ENCODE measurements at places on chromosomes 2 and 18.

- no peak for DNase-seq
Measured at GRCh38 chr2:236143811-236144210, 24.4 kb downstream of the GBX2 start.

DNA sequence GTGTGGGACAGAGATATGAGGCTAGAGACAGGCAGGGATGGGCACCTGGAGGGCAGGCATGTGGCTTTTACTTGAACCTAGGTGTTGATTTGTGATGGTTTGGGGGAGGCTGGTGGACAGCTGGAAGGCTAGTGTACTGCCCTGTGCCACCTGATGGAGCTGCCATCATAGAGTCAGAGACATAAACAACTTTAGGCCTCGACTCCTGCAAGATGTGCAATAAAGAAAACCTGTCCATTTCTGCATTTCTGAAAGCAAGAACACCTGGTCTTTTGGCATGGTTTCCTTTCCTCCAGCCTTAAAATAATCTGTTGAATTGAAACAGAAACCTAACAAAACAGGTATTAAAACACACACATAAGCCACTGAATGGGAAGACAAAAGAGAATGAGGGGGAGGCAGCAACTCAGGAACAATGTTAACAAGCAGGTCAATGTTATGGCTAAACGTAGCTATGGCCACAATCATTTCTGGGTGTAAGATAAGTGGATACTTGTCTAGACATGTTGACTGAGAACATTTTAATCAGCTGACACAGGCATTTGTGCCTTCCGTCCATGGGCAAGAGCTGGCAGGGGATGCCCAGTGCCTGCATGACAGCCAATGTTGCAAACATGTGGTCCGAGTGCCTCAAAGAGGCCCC, 87.8 kb downstream of the KCTD1 start:
- DNase-seq: peak; percentile 80

- DNase-seq: no peak
Measured at GRCh38 chr2:32250290-32250689, 14.4 kb downstream of the NLRC4 start.

GRCh38 chr18:11864471-11864870, 13.3 kb downstream of the CHMP1B start:
- no peak for DNase-seq

- DNase-seq: no peak
Measured at GRCh38 chr2:2170189-2170588, 160.9 kb downstream of the MYT1L start.

GRCh38 chr2:101788995-101789970, 91.8 kb downstream of the MAP4K4 start:
- no peak for DNase-seq

DNA sequence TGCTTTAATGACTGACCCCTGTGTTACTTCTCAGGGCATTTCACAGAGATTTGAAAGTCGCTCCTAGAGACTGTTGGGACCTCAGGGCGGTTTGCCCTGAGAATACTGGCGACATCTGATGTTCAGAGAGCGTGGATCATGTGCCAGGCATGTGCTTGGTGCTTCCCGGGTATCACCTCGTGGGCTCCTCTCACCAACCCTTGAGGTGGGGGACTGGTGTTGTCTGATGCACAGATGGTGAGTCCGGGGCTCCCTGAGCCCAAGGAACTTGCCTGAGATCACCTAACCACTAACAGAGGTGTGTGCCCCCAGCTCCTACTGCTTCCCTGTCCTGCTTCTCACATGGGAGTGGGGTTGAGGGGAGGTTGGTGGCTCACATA, 16.2 kb downstream of the ATOH8 start:
- no peak for DNase-seq

DNA sequence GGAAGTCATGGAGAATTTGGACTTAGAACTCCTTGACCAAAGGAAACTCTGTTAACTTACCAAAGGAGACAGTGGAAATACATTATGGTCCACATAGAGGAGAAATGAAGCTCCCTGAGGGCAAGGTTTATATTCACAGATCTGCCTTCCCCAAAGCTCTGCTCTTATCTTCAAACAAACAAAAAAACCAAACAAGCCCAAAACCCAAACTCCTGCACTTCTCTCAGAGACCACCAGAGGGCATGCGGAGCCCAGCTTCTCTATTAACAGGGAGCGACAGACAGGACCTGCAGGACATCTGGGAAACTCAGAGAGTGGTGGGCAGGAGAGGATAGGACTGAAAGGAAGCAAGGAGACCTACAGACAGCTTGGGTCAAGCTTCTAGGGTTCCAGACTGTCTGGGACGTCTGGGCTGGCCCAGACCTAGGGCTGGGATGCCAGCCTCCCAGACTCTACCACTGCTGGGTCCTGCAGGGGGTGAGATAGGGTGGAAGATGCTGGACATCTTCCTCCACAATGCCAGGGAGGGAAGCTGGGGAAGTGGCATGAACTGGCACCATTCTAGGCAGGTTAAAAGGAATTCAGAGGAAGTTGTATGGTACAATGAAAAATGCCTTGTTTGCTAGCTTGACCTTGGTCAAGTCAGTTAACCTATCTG, 4.0 kb upstream of the WNT10A start:
- DNase-seq: peak; percentile 77

DNA sequence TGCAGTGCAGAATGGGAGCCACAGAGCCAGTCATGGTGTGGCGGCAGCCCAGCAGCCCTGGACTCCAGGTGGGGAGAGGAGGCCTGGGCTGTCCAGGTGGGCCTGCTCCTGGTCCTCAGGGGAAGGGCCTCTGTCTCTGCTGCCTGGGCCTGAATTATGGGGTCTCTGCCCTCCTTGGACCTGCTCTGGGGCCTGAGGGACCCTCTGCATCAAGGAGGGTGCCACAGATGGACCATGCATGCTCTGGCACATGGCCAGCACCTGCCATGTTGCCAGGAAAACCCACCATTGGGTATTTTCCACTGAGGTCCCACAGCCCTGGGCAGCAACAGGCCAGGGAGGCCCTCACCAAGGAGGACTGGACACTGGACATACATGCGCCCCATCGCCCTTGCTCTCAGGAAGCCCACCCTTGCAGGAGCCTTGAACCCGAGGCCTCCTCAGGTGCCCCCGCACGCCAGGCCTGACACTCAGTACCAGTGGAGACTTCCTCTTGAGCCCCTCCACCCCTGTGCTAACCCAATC, 107.1 kb downstream of the NDUFA10 start:
- no peak for DNase-seq

DNA sequence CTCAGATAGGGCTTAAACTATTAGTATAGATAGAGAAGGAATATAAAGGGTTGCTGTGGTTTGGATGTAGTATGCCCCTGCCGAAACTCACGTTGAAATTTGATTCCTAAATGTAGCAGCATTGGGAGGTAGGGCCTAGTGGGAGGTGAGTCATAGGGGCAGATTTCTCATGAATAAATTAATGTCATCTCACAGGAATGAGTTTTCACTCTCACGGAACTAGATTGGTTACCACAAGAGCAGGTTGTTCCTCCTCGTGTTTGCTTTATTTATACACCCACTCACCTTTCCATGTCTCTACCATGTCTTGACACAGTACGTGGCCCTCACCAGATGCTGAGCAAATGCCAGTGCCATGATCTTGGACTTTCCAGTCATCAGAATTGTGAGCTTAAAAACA, 218.2 kb downstream of the RBM43 start:
- DNase-seq: no peak

GRCh38 chr2:30334762-30335363, 103.5 kb downstream of the LBH start:
- DNase-seq: peak; percentile 22

DNA sequence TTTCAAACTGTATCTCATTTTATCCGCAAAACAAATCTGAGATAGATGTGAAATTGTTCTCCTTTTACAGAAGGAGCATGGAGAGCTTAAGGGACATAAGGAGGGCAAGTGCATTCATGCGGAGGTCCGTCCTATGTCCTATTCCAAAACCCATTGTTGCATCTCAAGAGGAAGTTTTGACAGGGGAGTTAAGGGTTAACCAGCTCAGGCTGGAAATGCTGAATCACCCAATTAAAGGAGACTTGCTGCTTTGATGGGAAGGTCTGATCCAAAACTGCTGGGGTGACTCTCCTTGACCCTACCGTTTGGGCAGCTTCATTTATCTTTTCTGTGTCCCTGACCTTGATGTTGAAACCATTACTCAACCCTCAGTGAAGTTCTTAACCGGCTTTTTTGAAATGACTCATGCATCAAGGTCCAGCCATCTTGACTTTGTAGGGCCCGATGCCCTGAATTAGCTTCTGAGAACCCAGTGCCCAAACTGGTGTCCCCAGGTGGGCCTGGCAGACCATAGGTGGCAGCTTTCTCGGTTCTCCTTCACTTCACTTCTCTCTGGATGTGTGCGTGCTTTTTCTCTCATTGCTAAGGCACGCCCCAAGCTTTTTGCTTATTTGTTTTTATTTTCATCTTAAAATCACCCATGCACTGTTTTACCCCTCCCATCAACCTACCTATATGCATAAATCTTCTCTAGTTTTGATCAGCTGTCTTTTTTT, 15.9 kb upstream of the TXNDC2 start:
- DNase-seq: no peak

DNA sequence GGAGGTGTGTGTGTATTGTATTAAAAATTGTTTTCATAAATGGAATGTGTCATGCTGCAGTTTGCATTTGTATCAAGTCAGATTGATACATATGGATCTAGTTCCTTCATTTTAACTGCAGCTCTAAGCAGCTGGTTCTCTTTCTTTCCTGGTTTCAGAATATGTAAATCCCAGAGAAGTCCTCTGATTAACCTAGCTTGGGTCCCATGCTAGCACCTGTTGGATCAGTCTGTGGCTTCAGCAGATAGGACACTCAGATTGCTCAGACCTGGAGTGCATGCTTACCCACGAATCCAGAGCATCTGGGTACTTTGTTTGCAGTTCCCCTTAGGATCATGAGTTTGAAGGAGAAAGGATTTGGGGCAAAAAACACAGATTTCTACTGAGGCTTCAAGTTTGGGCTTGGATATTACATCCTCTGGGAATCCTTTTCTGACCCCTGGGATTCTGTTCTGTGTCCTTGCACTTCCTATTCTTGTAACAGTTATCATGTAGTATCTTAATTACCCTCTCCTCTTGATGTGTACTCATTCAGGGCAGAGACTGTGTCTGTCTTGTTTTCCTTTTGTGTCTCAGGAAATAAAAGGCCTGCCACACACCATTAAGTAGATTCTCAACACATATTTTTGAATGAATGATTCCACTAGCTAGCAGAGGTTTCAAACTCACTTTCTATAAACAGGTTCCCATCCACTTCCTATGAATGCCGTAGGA, 142.1 kb downstream of the PHLPP1 start:
- DNase-seq: no peak

- DNase-seq: no peak
Measured at GRCh38 chr2:12709207-12709522, 7.6 kb upstream of the TRIB2 start.

GRCh38 chr2:45626387-45627221, 15.5 kb upstream of the SRBD1 start:
- DNase-seq: peak; percentile 19

DNA sequence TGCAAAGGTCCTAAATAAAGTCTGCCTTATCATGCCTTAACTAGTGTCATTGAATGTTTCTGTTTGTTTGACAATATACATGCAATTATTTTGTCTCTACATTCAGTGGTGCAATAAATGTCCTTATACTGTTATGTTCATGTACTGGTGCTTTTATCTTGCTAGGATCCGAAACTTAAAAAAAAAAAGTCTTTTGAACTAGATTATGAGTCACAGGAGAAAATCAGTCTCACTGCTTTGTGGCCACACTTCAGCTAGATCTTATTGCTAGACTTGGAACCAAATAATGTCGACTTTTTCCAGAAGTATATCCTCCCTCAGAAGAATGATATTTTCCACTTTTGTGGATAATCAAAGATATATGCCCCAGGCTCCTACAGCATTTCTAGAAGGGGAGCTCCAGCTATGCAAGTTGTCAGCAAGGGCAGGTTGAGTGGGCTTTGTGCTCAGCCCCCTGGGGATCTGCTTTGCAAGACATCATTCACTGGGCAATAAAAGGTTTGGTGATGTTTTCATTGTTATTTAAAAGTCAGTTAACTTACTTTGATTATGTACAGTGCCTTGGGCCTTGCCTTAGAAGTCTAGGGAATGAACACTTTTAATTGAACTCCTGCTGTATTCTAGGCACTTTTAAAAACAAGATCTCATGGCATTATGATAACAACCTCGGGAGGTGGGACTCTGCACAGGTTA, 157.1 kb upstream of the LRRTM1 start:
- DNase-seq: no peak

DNA sequence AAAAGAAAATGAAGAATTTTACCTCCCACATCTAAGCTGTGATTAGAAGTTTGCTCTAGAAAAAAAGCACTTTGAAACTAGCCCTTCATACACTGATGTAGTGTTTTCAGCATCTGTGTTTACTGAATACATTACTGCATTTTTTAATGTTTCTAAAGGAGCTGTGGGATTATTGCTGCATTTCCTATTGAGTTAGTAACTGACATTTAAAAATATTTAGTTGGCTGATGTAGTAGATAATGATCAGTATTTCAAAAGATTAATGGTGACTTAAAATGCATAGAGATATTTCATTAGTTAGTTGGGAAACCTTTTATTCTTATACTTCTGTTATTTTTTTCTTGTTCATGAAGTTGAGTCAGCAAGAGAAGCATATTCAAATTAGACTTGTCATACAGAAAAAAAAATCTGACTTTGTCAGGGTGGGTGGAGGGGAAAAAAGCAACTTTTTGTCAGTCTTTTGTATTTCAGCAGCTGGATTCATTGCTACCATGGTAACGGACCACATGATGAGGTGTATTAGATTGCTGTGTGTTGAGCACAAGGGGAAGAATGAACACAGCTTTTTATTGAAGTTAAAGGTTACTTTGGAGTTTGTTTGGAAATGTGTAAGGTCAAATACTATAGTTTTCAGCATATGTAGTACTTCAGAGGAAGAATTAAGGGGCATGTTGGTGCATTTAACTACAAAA, at the start of gene DTNA:
TSS of gene DTNA (plus strand) at position 549 of the 692 bp plus-strand sequence. CDS start 45,679 bp downstream, outside the sequence.
- DNase-seq: no peak

DNA sequence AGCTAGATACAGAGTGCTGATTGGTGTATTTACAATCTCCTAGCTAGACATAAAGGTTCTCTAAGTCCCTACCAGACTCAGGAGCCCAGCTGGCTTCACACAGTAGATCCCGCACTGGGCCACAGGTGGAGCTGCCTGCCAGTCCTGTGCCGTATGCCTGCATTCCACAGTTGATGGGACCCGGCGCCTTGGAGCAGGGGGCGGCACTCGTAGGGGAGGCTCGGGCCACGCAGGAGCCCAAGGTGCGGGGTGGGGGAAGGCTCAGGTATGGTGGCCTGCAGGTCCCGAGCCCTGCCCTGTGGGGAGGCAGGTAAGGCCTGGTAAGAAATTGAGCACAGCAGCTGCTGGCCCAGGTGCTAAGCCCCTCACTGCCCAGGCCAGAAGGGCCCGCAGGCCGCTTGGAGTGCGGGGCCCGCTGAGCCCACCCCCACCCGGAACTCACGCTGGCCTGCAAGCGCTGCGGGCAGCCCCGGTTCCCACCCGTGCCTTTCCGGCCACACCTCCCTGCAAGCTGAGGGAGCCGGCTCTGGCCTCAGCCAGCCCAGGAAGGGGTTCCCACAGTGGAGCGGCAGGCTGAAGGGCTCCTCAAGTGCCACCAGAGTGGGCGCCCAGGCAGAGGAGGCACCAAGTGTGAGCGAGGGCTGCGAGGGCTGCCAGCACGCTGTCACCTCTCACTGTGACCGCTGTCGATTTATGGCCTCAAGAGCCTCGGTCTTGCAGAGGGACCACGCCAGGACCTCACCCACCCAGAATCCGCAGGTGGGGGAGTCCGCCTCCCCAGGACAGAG, 76.5 kb downstream of the MEX3C start:
- no peak for DNase-seq

GRCh38 chr18:70041459-70042050, 93.9 kb upstream of the CD226 start:
- no peak for DNase-seq
